ENCODE measurements at places on chromosomes 6 and 20.

DNA sequence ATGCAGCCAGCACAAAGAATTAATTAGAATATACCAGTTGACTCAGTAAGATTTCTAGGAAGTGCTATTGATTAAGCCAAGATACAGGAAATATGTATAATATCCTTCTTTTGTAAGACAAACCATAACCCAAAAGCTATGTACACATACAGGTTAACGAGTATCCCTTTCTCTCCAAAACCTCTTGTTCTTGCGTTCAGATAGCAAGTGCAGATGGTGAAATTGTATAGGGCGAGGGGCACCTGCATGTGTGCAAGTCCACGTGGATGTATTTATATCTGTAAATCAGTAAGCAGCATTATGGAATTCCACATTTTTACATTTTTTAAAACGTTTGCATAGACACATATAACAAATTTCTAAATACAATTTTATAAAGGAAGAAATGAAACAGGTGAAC, 228.6 kb downstream of the TBXT start:
- DNase-seq = no peak

GRCh38 chr20:23361119-23361475, 885 bp upstream of the GZF1 start:
- DNase-seq = no peak

GRCh38 chr6:109393886-109394281, 11.6 kb upstream of the CD164 start:
- DNase-seq = no peak

DNA sequence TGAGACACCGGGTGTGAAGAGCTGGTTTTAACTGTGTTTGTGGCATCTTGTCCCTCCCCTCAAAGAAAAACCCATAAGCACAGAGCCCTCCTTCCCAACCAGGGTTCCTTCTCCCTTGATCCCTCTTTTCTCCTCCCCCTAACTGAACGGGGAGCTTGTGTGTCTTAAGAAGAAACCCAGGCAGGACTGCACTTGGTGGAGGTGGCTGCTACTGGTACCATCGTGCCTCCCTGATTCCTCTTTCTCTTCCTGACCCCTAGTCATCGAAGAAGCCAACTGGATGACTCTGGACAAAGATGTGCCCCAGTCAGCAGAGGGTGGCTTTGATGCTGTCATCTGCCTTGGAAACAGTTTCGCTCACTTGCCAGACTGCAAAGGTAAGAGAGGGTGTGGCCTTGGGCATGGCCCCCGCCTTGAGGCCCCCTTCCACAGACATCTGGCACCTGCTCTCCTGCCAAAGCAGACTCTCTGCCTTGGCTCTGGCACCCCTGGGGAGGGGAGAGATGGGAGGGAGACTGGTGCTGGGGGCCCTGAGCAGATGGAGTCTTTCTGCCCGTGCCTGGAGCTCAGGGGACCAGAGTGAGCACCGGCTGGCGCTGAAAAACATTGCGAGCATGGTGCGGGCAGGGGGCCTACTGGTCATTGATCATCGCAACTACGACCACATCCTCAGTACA, 2.1 kb downstream of the GNMT start:
- DNase-seq = no peak

GRCh38 chr6:114042267-114043016, 71.5 kb upstream of the HDAC2 start:
- no peak for DNase-seq

- peak; percentile 58 for DNase-seq
These were observed 18.6 kb downstream of the TAB2 start for GRCh38 chr6:149335924-149336608.

- DNase-seq = no peak
These were observed 21.9 kb downstream of the BCAS1 start for GRCh38 chr20:54048481-54048880.

GRCh38 chr6:51562198-51562597, 525.2 kb downstream of the PKHD1 start:
- no peak for DNase-seq

GRCh38 chr20:8678098-8678776, 390.6 kb upstream of the PLCB4 start:
- no peak for DNase-seq

- DNase-seq = no peak
These were observed 445.0 kb downstream of the HACE1 start for GRCh38 chr6:104414723-104415122.

- DNase-seq = no peak
These were observed 62.5 kb downstream of the BMP7 start for GRCh38 chr20:57203986-57204385.

DNA sequence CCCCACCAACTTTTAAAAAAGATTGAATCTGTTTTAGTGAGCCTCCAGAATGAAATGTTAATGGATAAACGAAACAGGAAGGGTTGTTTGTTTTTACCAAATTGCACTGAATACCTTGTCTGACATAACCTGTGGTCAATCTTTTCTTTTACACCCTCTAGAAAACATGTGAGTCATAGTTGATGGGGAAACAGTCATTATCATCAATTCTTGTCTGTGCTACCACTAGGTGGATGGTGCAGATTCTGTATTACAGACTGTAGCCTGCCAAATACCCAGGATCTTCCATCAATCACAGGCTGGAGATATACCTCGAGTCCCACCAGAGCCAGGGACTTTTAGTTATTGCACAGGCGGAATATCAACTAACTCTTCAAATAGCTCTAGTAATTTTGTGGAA, 29.5 kb upstream of the PKIB start:
- no peak for DNase-seq

DNA sequence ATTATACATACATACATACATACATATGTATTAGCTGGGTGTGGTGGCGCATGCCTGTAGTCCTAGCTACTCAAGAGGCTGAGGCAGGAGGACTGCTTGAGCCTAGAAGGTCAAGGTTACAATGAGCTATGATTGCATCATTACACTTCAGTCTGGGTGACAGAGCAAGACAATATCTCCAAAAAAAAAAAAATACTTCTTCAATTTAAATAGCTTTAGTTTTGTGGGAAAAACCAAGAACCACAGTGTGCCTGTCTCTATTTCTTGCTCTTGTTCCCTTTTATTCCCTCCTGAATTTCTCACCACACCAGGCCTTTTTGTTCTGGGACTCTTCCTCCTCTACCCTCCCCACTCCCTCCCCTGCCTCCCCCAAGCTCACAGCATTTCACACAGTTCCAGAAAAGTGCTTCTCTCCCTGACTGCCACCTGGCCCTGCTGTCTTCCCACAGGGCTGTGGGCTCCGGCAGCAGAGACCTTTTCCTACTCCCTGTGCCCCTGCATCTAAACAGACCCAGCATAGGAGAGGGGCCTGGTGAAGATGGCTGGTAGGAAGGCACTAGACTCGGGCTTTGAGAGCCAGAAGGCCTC, 1.3 kb downstream of the C20orf203 start:
- DNase-seq = no peak

DNA sequence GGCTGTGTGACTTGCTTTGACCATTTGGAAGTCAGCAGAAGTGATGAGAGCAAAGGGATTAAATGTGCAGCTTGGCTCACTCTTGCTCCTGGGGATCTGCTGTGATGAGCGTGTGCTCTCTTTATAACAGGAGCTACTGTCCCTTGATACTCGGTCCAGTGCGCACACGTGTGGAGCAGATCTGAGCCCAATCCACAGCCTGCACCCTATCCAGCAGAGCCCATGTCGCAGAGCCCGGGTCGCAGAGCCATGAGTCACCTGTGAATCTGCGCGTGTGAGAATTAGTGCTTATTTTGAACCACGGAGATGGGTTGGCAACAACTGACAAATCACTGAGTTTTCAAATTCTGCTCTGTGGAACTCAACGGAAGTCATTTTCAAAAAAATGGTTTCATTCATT, 291.0 kb upstream of the SULF2 start:
- DNase-seq = no peak

DNA sequence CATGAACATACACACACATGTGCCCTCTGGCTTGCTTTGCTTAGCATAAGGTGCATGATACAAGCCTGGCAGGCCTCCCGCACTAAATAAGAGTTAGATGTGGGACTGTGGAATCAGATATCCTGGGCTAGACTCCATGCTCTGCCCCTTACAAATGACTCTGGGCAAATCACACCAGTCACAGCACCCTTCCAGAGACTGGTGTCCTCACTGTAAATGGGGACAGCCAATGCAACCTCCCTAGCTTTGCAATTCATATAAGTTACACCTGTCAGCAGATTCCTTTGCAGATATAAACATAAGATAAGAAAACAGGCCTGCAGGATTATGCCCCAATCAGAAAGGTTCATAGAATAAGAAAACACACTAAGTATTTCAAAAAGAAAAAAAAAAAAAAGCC, 174.1 kb downstream of the PTPRT start:
- DNase-seq = no peak

DNA sequence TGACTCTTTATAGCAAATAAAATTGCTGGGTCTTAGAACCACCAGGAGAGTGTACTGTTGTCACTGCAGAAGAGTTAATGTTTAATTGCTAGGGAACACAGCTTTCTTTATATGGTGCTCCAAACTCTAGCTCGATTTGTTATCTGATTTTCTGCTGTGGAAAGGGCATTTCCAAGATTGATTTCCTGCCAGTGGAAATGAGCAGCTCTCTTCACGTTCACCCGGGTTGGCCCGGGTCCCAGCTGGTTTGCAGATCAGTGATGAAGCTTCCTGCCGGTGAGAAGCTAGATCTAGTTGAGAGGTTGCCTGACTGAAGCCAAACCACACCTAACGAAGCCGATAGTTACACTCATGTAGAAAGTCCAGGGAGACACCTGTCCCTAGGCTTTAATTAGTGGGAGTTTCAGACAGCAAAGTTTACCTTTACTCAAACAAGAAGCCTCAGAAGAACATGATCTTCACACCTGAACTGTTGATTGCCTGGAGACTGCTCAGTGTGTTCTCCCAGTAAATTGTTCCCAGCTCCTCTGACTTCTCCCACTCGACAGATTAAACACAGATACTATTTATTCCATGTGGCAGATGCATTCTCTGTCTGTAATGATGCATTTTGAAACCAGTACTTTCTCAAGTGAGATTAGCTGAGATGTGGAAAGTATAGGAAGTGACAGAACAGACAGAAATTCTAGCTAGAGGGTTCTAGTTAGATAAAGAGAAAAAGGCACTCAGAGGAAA, 27.8 kb downstream of the PAQR8 start:
- DNase-seq = no peak

DNA sequence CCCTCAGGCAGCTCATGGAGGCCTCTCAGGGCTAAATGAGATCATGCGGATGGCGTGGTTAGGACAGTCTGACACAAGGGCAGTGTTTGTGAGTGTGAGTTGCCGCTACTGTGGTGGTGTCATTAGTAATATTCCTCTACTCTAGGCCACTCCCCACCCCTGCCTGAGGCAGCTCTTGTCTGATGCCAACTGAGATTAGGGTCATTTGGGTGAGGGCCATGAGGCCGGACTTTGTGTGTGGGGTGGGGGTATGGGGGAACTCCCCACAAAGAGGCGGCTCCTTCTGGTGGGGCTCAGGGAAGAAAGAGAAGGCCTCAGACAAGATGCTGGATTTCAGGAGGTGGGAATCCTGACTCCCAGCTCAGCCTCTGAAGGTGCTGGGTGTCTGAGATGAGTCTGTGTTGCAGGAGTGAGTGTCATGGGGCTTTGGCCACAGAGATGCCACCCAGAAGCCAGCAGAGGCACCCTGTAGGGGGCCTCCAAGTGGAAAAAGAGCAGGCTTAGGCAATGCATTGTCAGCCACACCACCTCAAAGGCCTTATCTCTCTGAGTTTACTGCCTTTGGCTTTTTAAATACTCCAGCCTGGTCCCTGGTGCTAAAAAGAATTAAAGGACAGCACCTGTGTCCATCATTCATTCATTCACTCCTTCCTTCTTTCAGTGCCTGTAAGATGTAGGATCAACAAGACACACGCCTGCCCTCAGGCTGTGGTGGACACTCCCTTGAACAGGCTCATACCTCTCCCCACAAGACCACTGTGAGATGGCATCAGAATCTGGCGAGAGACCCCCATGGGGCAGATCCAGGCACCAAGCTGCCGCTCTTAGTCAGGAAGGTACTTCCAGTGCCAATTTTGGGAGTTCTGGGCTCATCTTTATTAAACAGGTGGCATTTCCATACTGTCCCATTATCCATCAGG, 175.2 kb downstream of the MRPL14 start:
- DNase-seq = no peak

DNA sequence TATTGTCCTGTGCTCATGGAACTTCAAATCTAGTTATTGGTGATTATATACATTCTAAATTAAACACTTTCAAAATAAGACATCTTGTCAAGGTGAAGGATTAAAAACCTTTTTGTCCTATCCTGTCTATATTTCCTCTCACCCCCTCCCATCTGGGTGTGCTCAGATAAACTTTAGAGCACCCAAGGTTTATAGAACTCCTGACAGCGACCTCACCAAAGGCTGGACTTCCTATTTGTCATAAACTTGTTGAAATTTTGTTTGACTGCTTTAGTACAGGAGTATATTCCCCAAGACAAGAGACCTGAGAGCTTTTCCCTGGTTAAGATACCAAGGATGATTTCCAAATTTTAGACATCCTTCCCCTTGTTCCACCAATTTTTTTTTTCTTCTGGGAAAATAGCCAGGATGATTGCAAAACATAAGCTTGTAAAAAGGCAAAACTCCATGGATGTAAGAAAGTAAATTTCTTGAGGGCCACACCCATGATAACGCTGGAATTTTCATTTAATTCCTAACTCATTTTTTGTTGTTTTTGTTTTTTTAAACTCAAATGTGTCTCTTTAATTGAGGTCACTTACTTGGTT, 33.0 kb downstream of the CARMIL1 start:
- no peak for DNase-seq

- no peak for DNase-seq
These were observed 10.0 kb upstream of the BNIP5 start for GRCh38 chr6:36346486-36347273.

DNA sequence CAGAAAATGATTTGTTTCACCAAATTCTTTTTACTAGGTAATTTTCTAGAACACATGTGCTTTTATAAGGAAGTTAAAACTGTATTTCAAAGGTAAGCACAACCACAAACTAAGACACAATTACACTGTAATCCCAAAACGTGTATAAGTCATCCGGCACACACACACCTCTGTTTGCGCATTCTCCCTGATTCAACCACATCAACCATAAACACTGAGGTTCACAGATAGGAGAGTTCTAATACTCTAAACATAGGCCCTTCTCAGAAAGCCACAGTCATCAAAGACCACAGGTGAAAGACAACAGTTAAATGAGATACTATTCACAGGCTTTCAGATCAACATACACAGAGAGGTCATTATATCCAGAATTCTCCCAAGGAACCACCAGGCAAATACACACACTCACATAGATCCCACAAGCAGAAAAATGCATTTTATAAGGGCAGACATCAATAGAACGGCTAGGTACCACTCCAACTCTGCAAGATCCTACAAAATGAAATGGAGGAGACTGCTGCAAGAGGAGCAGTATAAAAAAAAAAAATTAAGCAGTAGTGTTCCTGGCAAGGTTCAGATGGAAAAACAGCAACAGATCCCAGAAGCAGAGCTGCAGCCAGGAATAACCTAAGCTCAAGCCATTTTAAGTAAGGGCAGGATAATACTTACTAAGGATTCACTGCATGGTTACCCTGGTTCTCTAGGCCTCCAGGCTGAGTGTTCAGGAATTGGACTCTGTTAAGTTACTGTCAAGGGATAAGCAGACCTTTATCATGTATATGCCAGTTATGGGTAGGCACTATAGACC, 6.6 kb upstream of the FBXO9 start:
- no peak for DNase-seq

GRCh38 chr6:41255110-41255509, 27.0 kb downstream of the TREML4 start:
- no peak for DNase-seq

- no peak for DNase-seq
These were observed 557.8 kb downstream of the HACE1 start for GRCh38 chr6:104301951-104302350.

- no peak for DNase-seq
These were observed 26.2 kb downstream of the CYP39A1 start for GRCh38 chr6:46626228-46626909.
